Activated CD4-positive, alpha-beta T cell treated with anti-CD3 and anti-CD28 coated beads, Interleukin-2, amount 50 U/mL, for 16 hours (primary cell): ENCODE measurements at places on chromosomes 4 and X.
A peak's percentile ranks its signal among the peaks of the same experiment; 100 is the strongest.

DNA sequence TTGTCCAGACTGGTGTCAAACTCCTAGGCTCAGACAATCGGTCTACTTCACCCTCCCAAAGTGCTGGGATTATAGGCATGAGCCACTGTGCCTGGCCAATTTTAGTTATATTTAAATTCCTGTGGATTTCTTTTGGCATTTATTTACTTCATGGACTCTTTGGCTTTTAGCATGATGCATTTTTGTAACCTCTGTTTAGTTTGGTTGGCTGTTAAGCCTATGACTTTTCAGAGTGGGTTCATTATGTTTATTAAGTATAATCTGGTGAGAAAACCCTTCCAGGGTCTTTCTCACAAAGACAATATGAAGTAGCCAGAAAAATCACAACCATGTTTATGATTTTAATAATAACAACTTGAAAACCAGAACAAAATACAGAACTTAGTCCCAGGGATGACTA lies 49.4 kb downstream of the USP38 start:
- no peak for DNase-seq

GRCh38 chr4:14807856-14808255 lies 194.4 kb upstream of the CPEB2 start:
- no peak for DNase-seq

DNA sequence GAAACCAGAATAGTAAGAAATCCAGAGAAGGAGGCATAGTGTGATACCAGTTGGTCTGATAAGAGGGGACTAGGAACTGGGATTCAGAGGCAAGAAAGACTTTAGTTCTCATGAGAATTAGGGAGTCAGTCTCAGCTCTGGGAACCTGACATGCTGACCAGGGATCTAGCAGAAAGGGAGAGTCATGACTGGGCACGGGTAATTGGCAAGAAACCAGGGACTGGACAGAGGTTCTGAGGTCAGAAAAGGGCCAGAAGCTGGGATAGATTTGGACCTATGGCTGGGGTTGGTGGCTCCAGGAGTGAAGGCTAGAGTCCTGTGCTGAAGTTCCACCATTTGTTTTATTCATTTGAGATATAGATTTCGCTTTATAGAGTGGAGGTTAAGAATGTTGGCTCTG lies 110.2 kb upstream of the C1GALT1C1 start:
- DNase-seq = no peak

- no peak for DNase-seq
Measured at GRCh38 chr4:56414135-56414670, 21.2 kb downstream of the PPAT start.

DNA sequence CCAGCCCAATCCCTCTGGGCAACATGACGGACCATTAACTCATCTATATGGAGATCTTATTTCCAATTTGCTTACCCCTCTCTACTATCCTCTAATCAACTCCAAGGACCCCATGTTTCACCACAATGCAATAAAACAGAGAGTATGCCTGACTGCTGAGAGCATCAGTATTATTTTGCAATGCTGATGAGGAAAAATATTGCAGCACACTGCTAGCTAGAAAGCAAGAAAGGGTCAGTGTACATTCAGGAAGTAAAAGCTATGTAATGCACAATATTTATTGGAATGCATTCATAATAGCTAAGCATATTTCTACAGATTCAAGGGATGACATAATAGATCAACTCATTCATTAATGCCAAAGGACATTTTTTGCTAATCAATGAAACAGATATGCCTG lies 33.2 kb downstream of the ARAP2 start:
- DNase-seq = no peak

DNA sequence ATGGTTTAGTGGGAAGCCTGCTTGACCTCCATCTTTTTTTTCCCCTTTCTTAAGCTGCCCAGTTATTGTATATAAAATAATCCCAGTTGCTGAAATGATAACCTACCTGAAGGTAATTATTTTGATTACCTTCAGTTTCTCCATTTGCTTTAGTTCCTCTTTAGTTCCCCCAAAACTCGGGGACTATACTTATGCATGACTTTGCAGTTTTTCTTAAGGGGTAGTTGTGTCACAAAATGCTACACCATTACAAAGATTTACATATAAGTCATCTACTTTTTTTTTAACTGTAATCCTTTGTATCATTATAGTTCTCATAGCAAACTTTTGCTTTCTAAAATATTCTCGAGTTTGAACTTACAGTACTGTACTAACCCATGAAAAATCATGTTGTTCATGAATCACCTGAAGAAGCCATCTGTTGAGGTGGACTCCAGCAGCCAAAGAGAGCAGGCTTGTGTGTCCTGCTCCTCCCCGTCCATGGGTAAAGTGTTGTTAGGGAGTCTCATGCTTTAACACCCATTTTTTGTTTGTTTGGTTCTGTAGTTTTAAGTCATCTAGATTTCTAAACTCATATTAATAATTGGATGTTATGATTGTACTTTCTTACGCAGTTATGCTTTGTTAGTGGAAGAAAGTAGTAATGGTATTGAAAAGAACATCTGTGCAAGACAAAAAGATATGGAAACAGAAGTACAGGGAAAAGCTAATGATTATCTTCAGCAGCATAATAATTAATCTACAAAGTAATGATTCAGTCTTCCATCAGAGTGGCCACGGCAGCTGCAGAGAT lies 34.6 kb downstream of the HADH start:
- DNase-seq = no peak

- DNase-seq = no peak
Measured at GRCh38 chr4:175246941-175247340, 328.8 kb downstream of the ADAM29 start.

DNA sequence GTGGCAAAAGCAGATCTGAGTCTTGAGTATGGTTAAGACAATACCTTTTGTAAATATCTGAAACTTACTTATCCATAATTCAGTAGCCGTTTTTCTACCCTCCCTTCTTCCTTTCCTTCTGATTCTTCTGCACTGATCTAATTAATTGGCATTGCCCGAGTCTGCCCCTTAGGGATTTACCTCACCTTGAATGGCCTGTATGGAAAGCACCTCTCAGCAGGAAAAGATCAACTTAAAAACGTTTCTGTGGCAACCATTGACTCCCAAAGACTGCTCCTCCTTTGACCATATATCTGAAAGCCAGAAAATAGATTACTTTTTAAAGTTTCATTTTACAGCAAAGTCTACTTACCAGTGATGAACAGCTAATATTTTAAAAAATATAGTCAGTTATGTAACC lies 496.5 kb upstream of the LCORL start:
- DNase-seq = no peak

DNA sequence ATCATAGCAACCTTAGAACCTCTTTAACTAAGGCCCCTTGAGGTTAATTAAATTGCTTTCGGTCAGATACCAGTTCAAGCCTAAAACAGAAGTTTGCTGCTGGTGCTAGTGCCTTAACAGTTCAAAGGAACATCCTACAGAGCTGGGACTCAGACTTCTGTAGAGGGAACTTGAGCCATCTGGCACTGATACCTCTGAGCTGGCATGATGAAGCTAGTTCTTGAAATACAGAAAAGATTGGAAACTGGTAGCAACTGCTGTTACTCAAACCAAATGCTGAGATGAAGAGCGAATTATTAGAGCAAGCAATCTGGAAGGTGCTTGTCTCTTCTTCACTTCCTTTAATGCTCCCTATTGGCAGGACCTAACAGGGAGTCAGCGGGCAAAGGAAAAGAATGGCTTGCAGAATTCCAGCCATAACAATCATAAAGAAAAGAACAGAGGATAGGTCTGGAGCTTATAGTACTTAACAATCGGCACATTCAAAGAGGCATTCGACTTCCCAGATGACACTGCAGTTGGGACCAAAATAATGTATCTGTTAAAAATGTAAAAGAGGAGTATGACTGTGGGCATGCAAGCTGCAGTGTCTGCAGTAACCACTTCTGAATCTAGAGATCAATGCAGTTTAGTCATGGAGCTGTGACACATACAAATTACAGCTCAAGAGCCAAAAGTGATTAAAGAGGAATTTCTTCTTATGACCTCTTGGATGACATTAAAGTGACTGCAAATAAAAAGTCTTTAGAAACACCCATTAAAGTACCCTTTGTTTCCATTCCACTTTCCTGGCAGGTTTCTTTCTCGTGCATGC lies 298.9 kb downstream of the PDGFC start:
- DNase-seq = no peak

DNA sequence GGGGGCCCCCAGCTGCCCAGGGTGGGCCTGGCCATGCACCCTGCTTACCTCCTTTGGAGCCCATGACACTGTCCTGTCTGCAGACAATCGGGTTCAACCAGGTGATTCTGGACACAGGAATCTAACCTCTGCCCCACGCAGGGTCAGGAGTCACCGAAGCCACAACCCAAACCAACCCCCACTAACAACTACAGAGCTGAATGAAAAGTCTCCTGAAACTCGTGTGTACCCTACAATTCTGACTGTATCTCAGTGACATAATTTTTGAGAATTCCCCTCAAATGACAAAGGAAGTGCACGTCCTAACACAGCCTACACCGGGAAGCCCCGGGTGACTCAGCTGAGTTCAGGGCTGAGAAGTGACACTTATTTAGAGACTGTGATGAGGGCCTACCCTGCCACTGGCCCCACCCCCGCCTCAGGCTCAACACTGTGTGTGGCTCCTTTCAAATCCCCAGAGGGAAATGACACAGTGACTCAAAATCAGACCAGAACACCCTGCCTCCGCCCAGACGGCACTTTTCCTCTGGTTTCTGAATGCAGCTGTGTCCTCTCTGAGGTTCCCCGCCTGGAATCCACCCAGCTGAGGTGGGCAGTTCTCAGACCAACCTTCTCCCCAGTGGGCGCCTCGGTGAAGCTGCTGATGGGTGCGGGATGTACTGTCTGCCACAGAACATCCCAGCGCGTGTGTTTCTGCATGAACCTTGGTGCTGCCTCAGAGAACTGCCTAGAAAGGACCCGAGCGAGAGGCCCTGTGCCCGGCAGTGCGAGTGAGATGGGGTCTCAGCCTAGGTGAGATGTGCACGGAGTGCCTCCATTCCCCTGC lies 9.9 kb downstream of the TNIP2 start:
- peak; percentile 98 for DNase-seq

DNA sequence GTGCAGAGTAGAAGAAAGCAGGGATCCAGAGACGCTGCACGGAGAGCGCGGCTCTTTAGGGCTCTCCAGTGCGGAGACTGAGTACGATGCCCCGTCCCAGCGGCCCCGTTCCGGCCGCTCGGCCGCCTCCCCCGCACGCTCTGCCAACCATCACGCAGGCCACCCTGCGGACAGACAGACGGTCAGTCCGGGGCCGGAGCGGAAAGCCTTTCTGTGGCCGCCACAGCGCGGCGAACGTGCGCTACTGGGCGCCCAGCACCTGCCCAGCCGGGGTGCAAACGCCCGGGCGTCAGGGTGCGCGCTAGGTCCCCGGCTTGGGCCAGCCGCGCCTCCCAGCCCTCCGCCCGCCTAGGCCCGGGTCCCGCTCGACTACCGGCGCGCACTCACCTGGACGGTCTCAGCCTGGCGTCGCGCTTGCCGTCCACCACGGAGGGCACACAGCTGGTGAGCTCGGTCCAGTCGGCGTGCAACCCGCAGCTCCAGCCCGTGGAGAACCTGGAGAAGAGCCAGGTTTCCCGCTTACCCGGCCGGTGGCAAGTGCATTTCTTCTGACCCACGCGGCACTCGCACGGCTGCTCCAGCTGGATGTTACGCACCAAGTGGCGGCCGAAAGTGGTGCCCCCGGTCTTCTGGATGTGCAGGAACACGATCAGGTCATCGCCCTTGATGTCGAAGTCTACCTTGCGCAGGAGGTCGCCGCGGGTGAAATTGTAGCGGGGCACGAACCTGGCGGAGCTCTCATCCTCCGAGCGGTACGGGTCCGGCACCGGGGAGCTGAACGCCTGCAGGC lies 1.8 kb downstream of the HS6ST2 start:
- no peak for DNase-seq

DNA sequence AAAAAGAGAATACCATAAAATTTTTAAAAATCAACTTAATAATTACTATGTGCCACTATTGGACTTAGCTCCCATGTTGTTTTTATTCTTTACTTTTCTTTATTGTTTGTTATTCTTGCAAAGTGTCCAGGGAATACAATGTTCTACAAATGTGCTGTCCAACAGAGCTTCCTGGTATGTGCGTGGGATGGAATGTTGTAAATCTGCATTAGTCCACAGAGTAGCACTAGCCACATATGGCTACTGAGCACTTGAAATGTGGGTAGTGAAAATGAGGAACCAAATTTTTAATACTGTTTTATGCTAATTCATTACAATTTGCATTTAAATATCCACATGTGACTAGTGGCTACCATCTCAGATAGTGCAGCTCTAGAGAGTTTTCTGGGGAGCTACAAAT lies 14.3 kb upstream of the CORIN start:
- DNase-seq = no peak

GRCh38 chr4:168241953-168242352 lies 76.6 kb downstream of the DDX60 start:
- DNase-seq = no peak

GRCh38 chrX:69031181-69031580 lies 134.1 kb downstream of the PJA1 start:
- no peak for DNase-seq

- peak; percentile 52 for DNase-seq
Measured at GRCh38 chrX:55057675-55058249, 17.1 kb upstream of the PAGE2B start.

GRCh38 chrX:6574762-6575161 lies 39.8 kb upstream of the VCX3A start:
- DNase-seq = no peak

DNA sequence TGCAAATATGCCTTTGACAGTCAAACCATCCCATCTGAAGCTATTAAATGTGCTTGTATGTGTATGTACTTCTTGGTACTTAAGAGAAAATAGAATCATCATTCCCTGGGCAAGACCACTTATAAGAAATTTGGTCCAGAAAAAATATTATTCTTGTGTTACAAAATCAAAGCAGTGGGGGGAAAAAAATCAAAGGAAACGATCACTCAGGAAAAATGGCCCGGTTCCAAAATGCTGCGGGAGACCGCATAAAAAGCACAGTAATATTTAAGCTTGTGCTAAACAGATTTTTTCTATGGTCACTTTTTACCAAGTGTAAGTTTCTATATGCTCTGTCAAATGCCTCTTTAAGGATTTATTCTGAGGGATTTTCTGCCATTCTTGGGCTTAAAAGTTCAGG lies 36.1 kb downstream of the RAI2 start:
- no peak for DNase-seq

DNA sequence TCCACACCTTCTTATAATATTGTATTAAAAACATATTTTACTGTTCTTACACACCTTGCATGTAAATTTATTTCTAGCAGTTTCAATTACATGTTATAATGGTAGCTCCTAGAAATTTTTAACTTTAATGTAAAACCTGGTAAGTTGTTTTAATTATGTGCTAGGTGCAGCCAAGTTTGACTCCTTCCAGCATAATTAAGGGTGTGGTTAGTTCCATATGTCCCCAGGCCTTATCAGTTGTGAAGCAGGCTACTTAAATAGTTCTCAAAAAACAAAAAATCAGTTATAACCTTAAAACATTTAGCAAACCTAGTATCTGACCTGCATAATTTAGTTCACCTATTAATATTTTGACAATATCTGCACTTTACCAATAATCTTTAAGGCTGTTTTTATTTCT lies 26.9 kb upstream of the PASD1 start:
- DNase-seq = no peak

GRCh38 chr4:40656201-40656863 lies 26.7 kb upstream of the RBM47 start:
- DNase-seq = peak; percentile 73
